ENCODE measurements at places on chromosomes 7 and 10.

DNA sequence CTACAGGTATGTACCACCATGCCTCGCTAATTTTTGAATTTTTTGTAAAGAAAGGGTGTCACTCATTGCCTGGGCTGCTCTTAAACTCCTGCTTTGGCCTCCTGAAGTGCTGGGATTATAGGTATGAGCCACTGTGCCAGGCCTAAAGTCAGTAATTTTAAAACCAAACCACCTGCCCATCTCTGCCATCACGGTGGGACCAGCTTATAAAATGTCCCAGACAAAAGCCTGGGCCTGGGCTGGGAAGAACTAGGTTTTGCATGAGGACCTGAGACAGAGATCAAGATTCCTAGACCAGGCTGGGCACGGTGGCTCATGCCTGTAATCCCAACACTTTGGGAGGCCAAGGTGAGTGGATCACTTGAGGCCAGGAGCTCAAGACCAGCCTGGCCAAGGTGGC lies 395.6 kb downstream of the CALN1 start:
- DNase-seq: no peak

DNA sequence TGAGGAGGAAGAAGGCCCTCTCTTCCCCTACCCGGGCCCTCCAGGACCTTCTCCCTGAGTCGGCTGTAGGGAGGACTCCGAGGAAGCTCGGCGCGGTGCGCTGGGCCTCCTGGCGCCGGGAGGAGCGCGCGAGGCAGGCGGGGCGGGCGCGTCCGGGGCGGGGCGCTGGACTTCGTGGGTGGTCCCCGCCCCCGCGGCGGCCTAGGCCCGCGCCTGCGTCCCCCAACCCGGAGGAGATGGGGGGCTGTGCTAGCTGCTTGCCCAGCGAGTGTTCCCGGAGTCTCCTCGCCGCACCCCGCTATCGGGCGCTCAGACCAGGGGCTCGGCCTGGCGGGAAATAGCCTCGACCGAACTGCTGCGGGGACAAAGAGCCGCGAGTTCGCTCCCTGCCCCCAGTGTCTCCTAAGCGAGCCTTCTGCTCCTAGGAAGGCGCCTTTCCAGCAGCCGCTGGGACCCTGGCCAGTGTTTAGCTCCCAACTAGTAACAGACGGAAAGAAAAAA lies 19.2 kb upstream of the SMO start:
- no peak for DNase-seq

DNA sequence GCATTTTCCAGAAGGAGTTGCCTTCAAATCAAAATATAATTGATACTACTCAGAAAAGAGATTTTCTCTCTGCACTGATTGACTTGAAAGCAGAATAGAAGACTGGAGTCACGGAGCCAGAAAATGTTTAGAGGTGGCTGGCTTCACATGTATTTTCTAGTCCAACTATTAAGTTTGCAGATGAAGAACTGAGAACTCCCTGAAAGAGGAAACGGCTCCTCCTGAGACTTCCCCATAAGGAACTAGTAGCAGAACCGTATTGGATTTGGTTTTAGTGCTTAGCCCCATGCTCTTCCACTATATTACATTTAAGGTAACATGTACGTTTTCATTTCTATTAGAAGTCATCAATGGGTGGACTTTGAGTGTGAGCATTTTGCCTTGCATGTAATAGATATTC lies 946.3 kb downstream of the CNTNAP2 start:
- no peak for DNase-seq

DNA sequence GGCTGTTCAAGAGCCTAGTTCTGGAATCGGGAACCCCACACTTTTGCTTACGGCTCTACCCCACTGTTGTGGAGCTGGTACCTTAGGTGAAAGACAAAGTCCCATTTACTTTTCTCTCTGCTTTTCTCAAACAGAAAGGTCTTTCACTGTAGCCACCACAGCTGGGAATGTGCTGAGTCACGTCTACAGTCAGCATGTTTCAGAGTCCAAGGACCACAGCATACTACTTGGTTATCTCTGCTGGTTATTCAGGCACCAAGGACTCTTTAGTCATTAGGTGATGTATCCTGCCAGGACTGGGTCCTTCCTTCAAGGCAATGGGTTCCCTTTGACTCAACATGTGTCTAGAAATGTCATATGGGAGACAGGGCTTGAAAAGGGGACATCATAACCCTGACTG lies 266.8 kb upstream of the STEAP1 start:
- DNase-seq: no peak

GRCh38 chr10:30398193-30398592 lies 35.8 kb upstream of the MAP3K8 start:
- no peak for DNase-seq

GRCh38 chr10:51273574-51273973 lies 199.3 kb downstream of the PRKG1 start:
- no peak for DNase-seq

DNA sequence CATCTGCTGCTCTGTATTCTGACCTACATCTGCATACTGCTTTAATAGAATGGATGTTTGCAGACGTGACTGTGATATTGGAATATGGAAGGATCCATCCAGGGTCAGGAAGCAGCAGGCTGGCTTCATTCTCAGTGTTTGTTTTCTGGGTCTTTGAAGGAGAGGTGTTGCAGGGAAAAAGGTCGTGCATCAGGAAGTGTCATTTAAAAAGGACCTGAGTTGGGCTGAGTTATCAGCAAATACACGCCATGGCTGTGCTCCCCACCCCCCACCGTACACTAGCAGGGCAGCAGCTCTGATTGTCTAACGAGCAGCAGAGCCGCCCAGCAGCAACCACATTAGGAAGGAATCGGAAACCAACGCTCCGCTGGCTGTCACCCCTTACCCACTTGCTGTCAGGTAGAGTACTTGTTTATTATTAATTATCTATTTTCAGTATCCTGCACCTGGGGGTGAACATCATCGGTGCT lies 63.1 kb upstream of the STEAP1B start:
- no peak for DNase-seq

- DNase-seq: no peak
Observed at GRCh38 chr10:4546500-4546899, 279.5 kb upstream of the AKR1E2 start.

GRCh38 chr7:66239467-66239856 lies 34.3 kb downstream of the TPST1 start:
- DNase-seq: no peak

DNA sequence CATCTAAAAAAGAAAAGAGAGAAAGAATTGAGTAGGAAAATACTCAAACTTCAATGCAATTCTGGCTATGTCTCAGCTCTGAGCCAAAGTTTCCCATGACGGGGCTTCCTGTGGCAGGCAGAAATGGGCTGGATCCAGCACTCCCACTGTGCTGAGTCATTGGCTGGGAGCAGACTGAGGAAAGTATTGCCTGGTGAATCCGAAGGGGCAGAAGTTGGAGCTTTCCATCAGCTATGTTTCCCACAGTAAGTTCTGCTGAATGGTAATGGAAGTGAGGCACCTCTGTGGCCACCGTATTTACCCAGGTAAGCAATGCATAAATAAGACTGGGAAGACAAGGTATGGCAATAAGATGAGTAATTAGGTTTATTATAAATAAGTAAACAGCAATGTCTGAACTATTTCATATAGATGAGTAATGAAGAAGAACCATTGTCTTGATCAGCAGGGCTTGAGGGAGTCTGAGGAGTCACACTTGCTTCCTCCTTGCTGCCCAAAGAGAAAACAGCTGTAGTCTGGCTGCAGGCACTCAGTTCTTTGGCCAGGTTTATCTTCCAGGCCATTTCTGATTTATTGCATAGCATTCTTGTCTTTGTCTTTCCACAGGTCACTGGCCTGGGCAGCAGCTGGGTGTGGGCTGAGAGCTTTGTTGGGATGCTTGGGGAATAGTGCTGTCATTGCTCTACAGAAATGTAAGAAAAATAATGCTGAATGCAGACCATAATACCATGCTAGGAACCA lies 255.3 kb downstream of the DNAJB9 start:
- no peak for DNase-seq

DNA sequence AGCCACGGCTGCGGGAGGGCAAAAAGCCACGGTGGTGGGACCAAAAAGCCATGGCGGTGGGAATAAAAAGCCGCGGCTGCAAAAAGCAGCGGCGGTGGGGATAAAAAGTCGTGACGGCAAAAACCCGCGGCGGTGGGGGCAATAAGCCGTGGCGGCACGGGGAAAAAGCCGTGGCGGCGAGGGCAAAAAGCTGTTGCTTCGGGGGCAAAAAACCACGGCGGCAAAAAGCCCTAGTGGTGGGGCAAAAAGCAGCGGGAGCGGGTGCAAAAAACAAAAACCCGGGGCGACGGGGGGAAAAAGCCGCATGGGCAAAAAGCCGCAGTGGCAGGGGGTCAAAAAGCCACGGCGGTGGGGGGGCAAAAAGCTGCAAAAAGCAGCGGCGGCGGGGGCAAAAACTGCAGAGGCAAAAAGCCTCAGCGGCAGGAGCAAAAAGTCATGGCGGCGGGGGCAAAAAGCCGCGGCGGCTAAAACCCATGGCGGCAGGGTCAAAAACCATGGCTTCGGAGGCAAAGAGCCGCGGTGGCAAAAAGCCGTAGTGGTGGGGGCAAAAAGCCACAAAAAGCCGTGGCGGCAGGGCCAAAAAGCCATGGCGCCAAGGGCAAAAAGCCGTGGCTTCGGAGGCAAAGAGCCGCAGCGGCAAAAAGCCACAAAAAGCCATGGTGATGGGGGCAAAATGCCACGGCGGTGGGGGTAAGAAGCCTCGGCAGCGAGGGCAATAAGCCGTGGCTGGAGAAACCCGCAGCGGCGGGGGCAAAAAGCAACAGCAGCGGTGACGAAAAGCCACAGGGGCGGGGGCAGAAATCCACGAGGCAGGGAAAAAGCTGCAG lies 525.8 kb downstream of the ZNF33B start:
- no peak for DNase-seq

DNA sequence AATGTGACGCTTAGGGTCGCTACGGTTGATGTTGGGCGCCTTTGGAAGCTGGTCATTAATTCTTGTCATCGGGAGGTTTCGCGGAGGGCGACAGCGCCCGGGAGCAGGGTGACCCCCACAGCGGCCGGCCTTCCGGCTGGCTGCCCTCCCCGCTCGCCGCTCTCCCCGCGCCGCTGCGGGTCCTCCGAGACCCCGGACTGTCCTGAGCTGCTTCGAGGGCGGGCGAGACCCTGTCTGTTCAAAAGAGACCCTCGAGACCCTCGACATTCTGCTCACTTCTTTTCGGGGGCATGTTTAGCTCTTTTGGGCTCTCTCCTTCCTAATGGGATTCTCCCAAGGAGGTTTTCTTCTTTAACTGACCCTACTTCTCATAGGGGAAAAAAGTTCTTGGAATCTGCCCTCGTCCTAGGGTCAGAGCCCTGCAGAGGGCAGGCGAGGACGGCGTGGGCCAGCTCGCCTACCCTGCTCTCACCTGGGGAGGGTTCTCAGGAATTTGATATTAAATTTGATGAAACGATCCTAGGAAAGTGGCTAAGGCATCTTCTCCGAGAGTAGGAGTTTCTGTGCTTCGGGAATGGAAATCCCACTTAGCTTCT lies 257.0 kb downstream of the OTUD1 start:
- DNase-seq: no peak

DNA sequence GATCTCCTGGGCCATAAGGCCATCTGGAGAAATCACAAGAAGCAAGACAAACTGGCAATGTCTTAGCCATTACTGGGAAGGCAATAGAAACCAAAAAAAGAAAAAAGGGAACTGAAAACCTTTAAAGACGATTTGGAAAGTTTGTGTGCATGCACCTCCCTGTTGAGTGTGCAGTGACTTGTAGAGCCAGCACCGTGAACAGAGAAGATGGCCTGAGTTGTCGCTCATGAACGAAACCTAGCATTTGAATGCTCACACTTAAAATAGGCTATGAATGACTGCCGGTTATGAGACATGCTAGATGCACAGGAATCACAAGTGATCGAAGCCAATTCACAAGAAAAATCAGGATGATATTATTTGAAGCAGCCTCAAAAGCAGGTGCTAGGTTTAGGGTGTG lies 151.3 kb upstream of the ADO start:
- peak; percentile 20 for DNase-seq

DNA sequence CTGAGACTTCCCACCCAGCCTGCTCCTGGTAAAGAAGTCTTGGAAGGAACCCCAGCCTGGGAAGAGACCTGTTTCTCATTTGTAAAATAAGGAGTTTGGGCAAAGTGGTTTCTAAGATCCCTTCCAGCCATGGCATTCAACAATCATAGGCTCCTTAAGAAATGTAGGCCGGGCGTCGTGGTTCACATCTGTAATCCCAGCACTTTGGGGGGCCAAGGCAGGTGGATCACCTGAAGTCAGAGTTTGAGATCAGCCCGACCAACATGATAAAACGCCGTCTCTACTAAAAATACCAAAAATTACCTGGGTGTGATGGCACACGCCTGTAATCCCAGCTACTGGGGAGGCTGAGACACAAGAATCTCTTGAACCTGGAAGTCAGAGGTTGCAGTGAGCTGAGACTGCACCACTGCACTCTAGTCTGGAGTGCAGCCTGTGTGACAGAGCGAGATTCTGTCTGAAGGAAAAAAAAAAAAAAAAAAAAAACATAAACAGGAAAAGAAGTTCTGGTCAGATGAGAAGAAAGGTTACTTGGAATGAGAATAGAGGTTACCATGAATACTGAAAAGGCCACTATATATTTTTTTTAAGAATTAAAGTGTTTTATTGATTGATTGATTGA lies 15.9 kb downstream of the DLG5 start:
- no peak for DNase-seq

GRCh38 chr10:96374985-96375830 lies 16.4 kb upstream of the OPALIN start:
- peak; percentile 84 for DNase-seq

DNA sequence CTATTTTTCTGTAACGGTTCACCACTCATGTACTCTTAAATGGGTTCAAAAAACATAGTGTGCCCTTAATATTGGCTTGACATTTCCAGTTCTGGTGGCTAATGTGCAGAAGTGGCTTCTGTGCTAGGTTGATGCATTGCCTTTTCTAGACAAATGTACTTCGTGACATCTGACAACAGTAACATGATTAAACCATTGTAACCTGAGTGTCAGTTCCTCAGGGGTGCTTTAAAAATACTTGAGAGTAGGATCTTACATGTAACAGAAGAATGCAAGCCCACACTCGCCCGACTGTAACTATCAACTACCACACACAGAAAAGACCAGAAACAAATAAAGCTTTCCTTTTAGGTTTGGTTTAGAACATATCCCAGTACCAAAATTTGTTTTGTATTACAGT lies 393.4 kb upstream of the NFE2L3 start:
- no peak for DNase-seq

Measured in GM12892 (cell line).